ENCODE measurements at places on chromosomes 1 and 21. TPM values are rescaled to one million over a fixed set of nuclear protein-coding genes. Genes with fewer than 3 reads are reported as not detected.

GRCh38 chr1:160225345-160225744 lies 20.2 kb downstream of the PEA15 start:
- DNase-seq = no peak

- no peak for DNase-seq
Measured at GRCh38 chr1:74811436-74812179, 78.7 kb downstream of the TYW3 start.

DNA sequence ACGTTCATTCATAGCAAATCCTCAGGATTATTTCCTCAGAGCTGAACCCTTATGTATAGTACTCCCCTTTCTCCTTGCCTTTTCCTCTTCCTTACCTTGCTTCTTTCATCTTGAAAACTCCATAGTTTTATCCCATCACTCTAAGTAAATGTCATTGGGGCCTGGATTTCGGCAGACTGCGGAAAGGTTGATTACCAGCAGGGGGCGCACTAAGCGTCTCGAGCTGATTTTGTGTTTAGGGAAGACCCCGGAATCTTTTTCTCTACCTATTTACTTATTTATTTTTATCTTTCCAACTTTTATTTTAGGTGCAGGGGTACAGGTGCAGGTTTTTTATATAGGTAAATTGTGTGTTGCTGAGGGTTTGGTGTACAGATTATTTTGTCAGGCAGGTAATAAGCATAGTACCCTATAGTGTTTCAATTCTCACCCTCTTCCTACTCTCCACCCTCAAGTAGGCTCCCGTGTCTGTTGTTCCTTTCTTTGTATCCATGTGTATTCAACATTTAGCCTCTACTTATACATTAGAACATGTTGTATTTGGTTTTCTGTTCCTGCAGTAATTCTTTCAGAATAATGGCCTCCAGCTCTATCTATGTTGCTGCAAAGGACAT lies 11.4 kb upstream of the MTARC1 start:
- DNase-seq = no peak

GRCh38 chr1:245054507-245055270 lies 100.1 kb upstream of the KIF26B start:
- DNase-seq = no peak

DNA sequence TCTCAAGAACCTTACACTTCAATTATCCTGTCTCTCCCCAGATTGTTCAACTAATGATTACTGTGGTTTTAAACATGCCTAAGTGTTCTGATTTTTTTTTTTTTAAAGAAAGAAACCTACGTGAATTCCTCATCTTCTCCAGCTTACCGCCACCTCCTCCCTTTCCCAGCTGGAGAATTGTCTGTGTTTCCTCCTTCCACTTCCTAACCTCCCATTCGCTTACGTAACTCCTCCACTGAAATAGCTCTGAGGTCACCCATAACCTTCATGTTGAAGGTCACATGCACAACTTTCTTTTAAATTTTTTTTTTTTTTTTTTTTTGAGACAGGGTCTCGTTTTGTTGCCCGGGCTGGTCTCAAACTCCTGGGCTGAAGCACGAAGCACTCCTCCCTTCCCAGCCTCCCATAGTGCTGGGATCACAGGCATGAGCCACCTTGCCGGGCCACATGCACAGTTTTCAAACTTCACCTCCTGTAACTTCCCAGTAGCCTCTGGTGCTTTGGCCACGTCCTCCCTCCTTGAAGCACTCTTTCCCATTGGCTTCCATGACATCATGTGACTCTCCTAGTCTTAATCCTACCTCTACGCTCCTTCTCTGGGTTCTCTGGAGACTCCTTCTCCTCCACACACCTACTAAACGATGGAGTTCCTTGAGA lies 9.8 kb upstream of the CAPZB start:
- DNase-seq = no peak

GRCh38 chr1:203601716-203602309 lies 24.8 kb upstream of the ATP2B4 start:
- DNase-seq = no peak

DNA sequence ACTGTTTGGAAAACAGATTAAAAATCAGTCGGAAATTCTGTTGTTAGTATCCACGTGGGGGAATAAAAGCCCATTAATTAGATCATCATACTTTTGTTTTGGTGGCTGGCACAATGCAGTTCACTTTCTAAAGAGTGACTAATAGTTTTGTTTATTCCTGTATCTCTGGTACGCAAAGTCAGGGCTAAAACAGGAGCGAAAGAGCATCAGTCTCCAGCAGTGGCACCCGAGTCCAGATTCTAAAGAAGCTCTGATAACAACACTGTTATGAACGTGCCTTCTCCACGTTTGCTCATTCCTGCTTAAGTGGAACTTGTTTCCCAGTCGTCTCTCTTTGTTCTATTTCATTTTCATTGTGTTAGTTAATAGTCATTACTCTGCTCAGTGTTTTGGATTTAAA lies 69.6 kb downstream of the HSPA13 start:
- no peak for DNase-seq

DNA sequence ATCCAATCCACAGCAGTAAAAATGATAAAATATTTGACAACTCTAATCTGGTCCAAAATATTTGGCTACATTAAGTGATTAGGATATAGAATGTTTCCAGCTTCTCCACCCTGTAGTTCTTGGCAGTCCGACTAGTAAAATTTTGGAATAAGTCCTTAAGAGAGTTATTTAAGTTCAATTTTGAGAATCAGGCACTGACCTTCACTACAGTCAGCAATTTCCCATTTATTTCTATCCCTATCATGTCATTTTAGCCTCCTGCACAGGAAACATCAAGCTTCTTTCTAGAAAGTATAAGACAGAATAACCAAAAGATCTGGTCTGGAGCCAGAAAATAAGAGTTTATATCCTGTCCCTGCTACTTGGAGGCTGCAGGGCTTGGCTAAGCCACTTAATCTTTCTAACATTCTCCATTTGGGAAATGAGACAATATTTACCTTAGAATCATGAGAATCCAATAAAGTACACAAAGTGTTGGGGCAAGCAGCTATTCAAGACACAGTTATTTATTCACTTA lies 162.2 kb downstream of the DPYD start:
- DNase-seq = no peak

DNA sequence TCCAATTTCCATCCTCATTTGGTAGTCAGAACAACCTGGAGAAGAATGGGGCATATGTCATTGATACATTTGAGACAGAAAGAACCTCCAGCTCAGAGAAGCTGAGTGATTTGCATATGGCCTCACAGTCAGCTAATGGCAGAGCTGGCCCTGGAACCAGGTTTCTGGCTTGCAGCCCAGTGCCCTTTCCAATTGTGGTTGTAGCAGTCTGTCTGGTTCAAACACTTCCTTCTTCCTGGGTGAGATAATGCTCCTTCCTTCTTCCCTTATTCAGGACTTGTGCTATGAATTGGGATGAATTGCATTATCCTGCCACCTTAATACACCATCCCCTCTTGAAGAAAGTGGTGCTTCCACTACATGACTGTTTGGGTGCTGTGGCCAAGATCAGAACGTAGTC lies 24.2 kb downstream of the SLC5A9 start:
- DNase-seq = no peak

CLCA4 gene
- 854 TPM for polyA plus RNA-seq

STUM gene
- polyA plus RNA-seq = 7.2 TPM

C1orf216 gene
- 6.4 TPM for polyA plus RNA-seq

ZBTB8A gene
- 2.4 TPM for polyA plus RNA-seq

GBP2 gene
- 61.3 TPM for polyA plus RNA-seq

ARMH1 gene
- not detected for polyA plus RNA-seq
